ENCODE measurements at places on chromosomes 7 and 10.

GRCh38 chr10:21514129-21514817, 11.2 kb downstream of the SKIDA1 start:
- no peak for DNase-seq

GRCh38 chr10:110634527-110635209, 9.5 kb upstream of the RBM20 start:
- DNase-seq = peak; percentile 42

- no peak for DNase-seq
Measured at GRCh38 chr7:90751595-90751994, 155.5 kb downstream of the CDK14 start.

DNA sequence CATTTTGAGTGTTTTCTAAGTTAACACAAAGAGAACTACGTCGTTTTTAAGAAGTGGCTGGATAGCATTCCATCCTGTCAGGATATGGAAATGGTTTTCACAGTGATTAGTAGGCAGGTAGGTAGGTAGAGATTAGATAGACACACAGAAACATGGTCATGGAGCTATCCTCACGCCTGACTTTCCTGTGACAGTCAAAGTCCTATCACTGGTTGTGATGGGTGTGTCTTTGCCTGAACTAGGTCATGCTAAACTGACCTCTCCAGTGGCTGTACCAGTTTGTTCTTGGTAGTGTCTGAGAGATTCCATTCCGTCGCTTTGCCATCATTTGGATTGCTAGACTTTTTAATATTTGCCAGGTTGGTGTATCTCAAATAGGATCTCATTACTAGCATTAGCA, 28.2 kb downstream of the FKBP6 start:
- DNase-seq = no peak

- no peak for DNase-seq
Measured at GRCh38 chr7:116354171-116354545, 143.8 kb downstream of the TES start.

DNA sequence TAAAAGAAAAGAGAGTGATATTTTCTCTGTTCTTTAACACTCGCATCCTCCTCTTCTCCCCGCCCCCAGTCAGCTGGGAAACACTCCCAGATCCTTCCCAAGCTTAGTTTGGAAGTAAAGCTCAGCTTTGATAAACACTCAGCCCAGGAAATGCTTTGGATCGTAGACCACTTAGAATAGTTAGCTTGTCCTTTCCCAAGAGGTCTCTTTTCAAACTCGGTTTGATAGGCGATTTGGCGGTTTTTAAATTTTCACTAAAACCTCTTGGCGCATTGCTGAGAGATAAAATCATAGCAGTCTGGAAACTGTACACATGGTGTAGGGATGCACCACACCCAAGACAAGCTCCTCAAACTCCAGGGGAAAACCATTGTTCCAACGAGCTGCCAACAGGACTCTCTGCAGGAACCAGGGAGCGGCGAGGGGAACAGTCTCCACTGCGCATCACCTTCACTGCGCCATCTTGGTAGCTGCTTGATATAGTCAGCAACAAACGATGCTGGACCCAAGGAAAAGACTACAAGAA, 22.3 kb downstream of the SMURF1 start:
- no peak for DNase-seq

Data from NCI-H2107 (cell line).